ENCODE measurements at places on chromosomes 7 and 10.

DNA sequence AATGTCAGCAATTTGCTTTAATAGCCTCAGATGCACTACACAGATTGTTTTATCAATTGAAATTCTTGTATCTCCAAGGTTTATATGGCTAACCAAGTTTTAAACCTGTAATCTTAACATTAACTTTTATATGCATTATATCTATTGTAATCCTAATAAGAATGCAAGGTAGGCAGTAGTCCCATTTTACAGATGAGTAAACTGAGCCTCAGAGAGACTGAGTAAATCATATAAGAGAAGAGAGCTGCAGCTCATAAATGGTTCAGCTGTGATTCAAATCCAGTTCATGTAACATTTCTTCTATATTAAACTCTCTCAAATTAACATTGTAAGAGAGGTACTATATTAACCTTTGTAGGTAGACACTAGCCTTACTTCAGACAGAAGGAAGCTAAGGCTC lies 44.0 kb downstream of the MALSU1 start:
- DNase-seq = no peak

- no peak for DNase-seq
Measured at GRCh38 chr7:19011212-19011611, 106.2 kb downstream of the TWIST1 start.

DNA sequence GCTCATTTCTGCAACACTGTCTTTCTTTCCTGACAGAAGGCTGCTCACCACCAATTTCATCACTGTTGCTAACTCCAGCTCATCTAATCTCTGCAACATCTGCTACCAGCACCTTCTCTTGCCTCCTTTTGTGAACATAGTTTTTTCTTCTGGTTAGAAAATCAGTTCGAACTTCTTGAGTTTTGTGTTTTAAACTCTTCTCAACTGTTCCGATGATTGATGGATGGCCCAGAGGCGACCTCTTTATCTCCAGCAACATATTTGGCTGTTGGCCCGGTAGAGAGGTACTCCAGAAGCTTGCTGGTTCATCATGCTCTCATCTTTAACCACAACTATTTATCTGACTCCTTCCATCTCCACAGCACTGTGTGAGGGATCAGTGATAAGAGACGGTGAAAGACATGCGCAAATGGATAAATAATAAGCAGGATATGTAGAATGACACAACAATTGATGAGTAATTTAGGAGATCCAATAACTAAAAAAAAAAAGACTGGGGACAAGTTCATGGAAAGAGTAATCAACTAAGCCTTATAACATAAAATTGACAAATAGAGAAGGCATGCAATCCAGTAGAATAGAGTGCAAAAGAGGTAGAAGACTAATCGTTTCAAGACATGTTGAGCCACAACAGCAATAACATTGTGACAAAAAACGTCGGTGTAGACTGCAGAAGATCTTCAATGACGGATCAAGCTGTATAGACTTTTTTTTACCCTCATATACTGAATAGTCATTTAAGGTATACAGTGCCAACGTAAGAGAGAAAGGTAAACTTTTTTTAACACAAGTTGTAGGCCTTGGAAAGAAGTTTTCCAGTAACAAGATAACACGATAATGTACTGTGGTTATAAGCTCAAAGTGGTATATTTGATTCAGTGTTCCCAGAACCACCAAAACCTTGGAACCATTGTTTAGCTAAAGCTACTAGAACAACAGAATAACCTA lies 152.2 kb downstream of the CRPPA start:
- DNase-seq = no peak

DNA sequence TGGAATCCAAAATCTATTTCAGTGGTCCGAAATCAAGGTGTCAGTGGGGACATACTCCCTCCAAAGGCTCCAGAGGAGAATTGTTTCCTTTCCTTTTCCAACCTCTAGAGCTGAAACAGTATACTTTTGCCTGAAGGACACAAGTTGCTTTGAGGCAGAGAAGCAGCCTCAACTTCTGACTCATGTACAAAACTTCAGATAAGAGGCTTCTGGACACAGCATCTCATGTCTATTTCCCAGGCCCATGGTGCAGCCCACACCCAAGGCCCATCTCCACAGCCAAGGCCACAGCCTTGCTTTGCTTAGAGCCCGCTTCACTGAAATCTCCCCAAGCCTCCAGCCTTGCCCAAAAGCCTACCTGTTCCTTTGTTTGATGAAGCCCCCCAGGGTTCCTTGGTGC lies 68.9 kb downstream of the ZNF467 start:
- DNase-seq = no peak

GRCh38 chr10:95864906-95865813 lies 42.6 kb upstream of the CC2D2B start:
- no peak for DNase-seq

- no peak for DNase-seq
Measured at GRCh38 chr10:21509341-21510240, 15.9 kb downstream of the SKIDA1 start.

GRCh38 chr7:82050792-82051191 lies 280.9 kb upstream of the HGF start:
- DNase-seq = no peak

DNA sequence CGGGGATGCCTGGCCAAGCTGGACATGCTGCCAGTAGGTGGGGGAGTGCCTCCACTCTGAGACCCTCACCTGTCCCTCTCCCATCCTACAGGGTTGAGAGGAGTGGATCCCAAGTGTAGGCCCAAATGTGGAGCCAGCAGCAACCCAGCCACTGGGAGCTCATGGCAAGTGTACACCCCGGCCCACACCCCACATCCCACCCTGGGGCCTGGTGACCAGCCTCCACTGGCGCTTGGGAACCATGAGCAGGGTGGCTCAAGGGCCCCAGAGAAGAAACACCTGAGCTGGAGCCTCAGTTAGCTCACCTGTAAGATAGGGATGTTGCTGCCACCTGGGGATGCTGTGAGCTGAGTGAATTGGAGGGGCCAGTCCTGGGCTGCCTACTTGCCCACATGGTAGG lies 10.4 kb upstream of the RET start:
- no peak for DNase-seq

- DNase-seq = no peak
Measured at GRCh38 chr10:129471447-129472175, 4.6 kb downstream of the MGMT start.

- no peak for DNase-seq
Measured at GRCh38 chr7:33706186-33706585, 199.2 kb upstream of the BMPER start.

- no peak for DNase-seq
Measured at GRCh38 chr10:24238519-24239247, 29.7 kb downstream of the KIAA1217 start.

DNA sequence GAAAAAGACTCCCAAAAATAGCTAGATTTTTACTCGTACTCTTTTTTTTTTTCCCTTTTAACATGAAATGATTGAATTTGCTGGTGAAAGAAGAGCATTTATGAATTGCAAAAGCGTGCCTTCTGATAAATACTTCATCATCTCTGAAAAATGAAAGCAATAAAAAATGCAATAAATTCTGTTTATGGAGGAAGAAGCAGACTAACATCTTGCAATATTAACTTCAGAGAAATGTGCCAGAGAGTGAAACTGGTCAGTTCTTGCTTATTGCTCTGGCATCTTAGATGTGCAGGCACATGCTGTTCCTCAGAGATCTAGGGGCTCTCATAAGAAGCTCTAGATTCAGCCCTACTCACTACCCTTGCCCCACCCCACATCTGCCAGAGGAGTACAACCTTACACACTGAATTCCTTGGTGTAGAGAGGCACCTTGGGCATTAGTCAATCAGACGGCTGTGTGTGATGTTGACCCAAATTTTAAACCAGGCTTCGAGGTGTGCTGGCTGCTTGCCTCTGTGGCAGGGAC lies 891.1 kb upstream of the GHITM start:
- DNase-seq = no peak

GRCh38 chr10:62744136-62744535 lies 60.4 kb upstream of the ADO start:
- DNase-seq = no peak

DNA sequence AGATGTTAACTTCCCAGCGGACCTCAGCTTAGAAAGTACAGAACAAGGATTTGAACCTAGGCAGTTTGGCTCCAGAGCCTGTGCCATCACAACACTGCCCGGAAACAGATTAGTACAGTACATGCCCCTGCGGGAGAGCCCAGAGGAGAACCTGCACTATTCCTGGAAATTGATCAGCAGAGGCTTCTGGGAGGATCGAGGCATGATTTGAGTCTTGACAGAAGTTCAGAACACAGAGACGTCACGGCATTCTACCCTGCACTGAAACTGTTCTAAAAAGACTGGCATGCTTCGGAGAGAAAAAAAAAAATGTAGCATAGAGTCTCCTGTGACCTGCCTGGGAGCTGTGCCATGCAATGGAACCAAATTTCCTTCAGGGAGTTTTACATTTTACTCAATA lies 9.2 kb upstream of the IL6 start:
- no peak for DNase-seq

DNA sequence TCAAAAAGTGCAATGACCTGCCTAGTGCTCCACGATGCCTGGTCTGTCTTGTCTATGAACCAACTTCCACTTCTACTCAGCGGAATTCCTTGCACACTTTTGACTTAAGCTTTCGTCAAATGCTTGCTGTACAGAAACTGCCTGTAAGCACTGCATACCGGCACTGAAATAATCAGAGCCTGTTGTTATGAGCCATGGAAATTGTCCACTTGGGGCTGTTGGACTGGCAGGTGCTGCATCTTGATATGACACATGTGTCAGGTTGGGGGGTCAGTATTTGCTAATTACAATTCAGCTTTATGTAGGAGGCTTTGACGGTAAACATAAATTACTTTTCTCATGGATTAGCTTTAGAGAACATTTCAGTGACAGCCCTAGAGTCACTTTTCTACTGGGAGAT lies 32.0 kb upstream of the KLF6 start:
- DNase-seq = no peak

- no peak for DNase-seq
Measured at GRCh38 chr10:11236234-11236633, 218.6 kb downstream of the CELF2 start.

DNA sequence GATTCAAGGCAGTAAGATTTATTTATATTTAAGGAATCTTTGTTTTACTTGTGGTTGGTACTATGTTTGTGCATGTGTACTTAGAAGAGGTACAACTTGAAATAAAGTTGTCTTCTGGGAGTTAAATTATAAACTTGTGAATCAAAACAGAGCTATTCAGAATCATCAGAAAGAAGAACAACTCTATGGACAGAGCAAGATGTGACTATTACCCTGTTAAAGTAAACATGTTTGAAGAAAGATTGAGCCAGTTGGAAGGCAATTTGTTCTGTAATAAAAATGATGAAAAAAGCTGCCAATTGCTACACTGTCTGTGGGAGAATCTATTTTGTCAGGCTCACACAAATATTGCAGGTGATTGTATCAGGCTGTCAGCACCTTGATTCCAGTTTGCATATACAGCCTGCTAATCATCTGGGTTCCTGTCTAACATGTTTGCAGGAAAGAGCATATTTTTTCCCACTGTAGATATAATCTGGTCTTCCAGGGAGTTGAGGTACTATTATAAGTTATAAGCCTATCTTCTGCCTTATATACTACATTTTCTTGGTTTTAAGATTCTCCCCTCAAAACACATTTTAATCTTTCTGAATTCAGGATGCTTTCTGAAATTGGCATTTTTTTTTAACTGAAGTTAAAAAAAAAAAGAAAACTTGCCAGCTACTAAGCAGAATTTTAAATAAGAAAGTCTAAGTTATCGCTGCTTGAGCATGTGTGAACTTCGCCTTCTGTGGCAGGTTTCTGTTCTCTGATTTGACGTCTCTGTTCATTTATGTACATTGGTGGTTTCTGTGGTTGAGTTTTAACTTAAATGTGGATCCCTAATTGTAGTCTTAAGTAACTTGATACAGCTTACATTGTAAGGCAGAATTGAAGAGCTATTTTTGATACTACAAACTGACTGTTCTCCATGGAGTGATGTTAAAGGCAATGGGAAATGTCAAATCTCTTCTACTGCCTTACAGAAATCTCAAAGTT lies 46.0 kb downstream of the ZNRF2 start:
- no peak for DNase-seq

GRCh38 chr10:71307469-71308085 lies 11.5 kb upstream of the SLC29A3 start:
- no peak for DNase-seq

- DNase-seq = no peak
Measured at GRCh38 chr7:158343526-158343925, 244.1 kb downstream of the PTPRN2 start.

- no peak for DNase-seq
Measured at GRCh38 chr7:130266258-130266960, at the start of gene CPA2. TSS of gene CPA2 (plus strand) at chr7:130266863. CDS start at chr7:130266882, 19 bp downstream.

- DNase-seq = no peak
Measured at GRCh38 chr10:7362471-7362870, 48.4 kb downstream of the SFMBT2 start.

DNA sequence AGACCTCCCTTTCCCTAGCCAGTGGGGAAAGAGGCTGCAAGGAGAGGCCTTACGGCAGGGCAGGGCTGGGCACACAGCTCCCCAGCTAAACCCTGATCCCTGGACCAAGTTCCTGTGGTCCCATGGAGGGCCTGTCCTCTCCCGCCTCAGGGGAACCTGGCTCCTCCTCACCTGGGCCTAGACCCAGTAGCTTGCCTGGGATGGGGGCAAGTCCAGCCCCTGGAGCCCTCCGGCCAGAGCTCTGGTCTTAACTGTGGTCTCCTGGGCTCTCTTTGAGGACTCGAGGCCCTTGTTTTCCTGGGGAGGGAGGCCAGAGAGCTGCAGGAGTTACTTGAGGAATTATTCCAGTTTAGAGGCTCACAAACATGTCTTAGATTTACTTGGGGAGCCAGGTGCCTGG lies 1.5 kb downstream of the ZP3 start:
- no peak for DNase-seq

GRCh38 chr10:119340893-119341458 lies 133.6 kb downstream of the GRK5 start:
- no peak for DNase-seq

GRCh38 chr10:76396134-76396533 lies 964.7 kb downstream of the LRMDA start:
- no peak for DNase-seq

DNA sequence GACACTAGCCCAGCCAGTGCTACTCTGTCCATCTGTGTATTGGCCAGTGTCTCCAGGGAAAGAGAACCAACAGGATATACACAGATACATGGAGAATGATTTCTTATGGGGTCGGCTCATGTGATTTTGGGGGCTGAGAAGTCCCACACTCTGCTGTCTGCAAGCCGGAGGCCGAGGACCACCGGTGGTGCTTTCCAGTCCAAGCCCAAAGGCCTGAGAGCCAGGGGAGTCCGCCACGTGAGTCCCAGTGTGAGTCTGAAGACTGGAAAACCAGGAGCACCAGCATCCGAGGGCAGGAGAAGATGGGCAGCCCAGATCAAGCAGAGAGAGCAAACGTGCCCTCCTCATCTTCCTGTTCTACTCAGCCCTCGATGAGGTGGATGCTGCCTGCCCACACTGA lies 71.5 kb downstream of the C10orf143 start:
- DNase-seq = no peak

- no peak for DNase-seq
Measured at GRCh38 chr10:101762736-101763135, 13.2 kb downstream of the FGF8 start.

GRCh38 chr10:11563936-11564335 lies 47.5 kb downstream of the USP6NL start:
- no peak for DNase-seq

Measured in stimulated activated CD4-positive, alpha-beta T cell treated with anti-CD3 and anti-CD28 coated beads, Interleukin-15, amount 100 ng/mL, for 1 hour (primary cell).